ENCODE measurements at places on chromosomes 16 and 17. TPM values are rescaled to one million over a fixed set of nuclear protein-coding genes. Genes with fewer than 3 reads are reported as not detected.

DNA sequence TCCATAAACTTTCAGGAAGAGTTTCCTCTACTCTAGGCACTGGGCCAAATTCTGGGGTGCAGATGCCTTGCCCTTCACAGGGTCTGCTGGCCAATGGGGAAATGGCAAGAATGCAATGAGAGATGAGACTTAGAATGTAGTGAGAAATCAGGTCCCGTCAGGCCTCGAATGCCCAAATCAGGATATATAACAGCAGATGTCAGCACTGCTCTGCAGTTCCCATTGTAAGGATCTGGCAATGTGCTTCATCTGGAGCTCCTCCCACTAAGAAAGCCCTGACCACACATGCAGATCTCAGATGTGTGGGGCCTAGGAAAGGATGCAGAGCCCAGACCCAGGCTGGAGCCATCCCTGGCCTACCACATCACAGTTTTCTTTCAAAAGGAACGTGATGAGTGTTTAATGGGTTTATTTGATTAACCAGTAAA, 13.9 kb upstream of the LPCAT2 start:
- H3K27ac ChIP-seq, result no peak overlapping the region
- peaks cover 18% of the 10 kb centered on the region for H3K36me3 ChIP-seq
- H3K4me1 ChIP-seq, result peaks cover 5% of the 10 kb centered on the region
- H3K4me3 ChIP-seq, result no peak overlapping the region
- peak; percentile 62 for DNase-seq

- no peak overlapping the region for H3K4me3 ChIP-seq
- DNase-seq, result no peak
- peaks cover 51% of the 10 kb centered on the region for H3K36me3 ChIP-seq
- no peaks in the 10 kb centered on the region for H3K27me3 ChIP-seq
Measured at GRCh38 chr16:16083421-16084156, 134.2 kb downstream of the ABCC1 start.

The ACSM5 gene
- 1.7 TPM for total RNA-seq

GRCh38 chr16:53061701-53062159, 6.9 kb downstream of the CHD9 start:
- peak overlapping the region; percentile 33 for H3K27ac ChIP-seq
- H3K4me3 ChIP-seq, result no peak overlapping the region
- no peaks in the 10 kb centered on the region for H3K4me1 ChIP-seq
- no peaks in the 10 kb centered on the region for H3K36me3 ChIP-seq
- no peaks in the 10 kb centered on the region for H3K27me3 ChIP-seq

Measured in right atrium auricular region (tissue), 2 donors.